ENCODE measurements at places on chromosomes 13 and 19. TPM values are rescaled to one million over a fixed set of nuclear protein-coding genes. Genes with fewer than 3 reads are reported as not detected.

ZNF835 gene
- polyA plus RNA-seq: 3.5 TPM

GSX1 gene
- polyA plus RNA-seq: not detected

KISS1R gene
- polyA plus RNA-seq: 1.2 TPM

ZNF541 gene
- polyA plus RNA-seq: 0.31 TPM

TMPRSS9 gene
- 0.64 TPM for polyA plus RNA-seq

FCGBP gene
- polyA plus RNA-seq: 13.2 TPM

ZNF556 gene
- 1.5 TPM for polyA plus RNA-seq

FLT3LG gene
- polyA plus RNA-seq: 2.5 TPM

ARMC6 gene
- 42.7 TPM for polyA plus RNA-seq

PRR36 gene
- polyA plus RNA-seq: 9.4 TPM

ADAMTSL5 gene
- polyA plus RNA-seq: 0.62 TPM

HOMER3 gene
- polyA plus RNA-seq: 45.6 TPM

NTF4 gene
- 3.4 TPM for polyA plus RNA-seq

AMER2 gene
- 0.43 TPM for polyA plus RNA-seq

LRRC4B gene
- polyA plus RNA-seq: 21.8 TPM

RFX1 gene
- 14.8 TPM for polyA plus RNA-seq

CYP2A6 gene
- 0.24 TPM for polyA plus RNA-seq

TMEM255B gene
- 4.9 TPM for polyA plus RNA-seq

ETV2 gene
- polyA plus RNA-seq: 2.0 TPM

DKKL1 gene
- 4.0 TPM for polyA plus RNA-seq

ZNF793 gene
- polyA plus RNA-seq: 24.7 TPM

LPAR6 gene
- 37.9 TPM for polyA plus RNA-seq

ARHGEF18 gene
- polyA plus RNA-seq: 34.0 TPM

PRSS57 gene
- 0.19 TPM for polyA plus RNA-seq

EPSTI1 gene
- 11.4 TPM for polyA plus RNA-seq

NAPSA gene
- polyA plus RNA-seq: 9.8 TPM

C19orf33 gene
- 10.0 TPM for polyA plus RNA-seq

ZNF132 gene
- polyA plus RNA-seq: 14.0 TPM

KLK1 gene
- polyA plus RNA-seq: 1.3 TPM

SLC1A6 gene
- 0.47 TPM for polyA plus RNA-seq

IGSF23 gene
- polyA plus RNA-seq: 2.4 TPM

OR10H1 gene
- polyA plus RNA-seq: 0.08 TPM

RASGRP4 gene
- polyA plus RNA-seq: 1.0 TPM

LILRB4 gene
- polyA plus RNA-seq: 0.95 TPM

POP4 gene
- polyA plus RNA-seq: 75.1 TPM

PCCA gene
- 49.4 TPM for polyA plus RNA-seq

CRYL1 gene
- polyA plus RNA-seq: 127 TPM

TPTE2 gene
- polyA plus RNA-seq: 0.17 TPM

CEACAM5 gene
- not detected for polyA plus RNA-seq

RDH8 gene
- not detected for polyA plus RNA-seq

PGLYRP1 gene
- polyA plus RNA-seq: 0.85 TPM

CNFN gene
- 1.3 TPM for polyA plus RNA-seq

LGALS14 gene
- polyA plus RNA-seq: not detected

ZNF737 gene
- polyA plus RNA-seq: 28.9 TPM

CRTC1 gene
- polyA plus RNA-seq: 15.4 TPM

FUT2 gene
- polyA plus RNA-seq: 1.7 TPM

ZNF382 gene
- 6.7 TPM for polyA plus RNA-seq

GPR183 gene
- 3.6 TPM for polyA plus RNA-seq

PLPPR3 gene
- polyA plus RNA-seq: 15.8 TPM

ZNF235 gene
- polyA plus RNA-seq: 11.2 TPM

KCNK6 gene
- 3.1 TPM for polyA plus RNA-seq

CPB2 gene
- 0.23 TPM for polyA plus RNA-seq

UBE2L5 gene
- polyA plus RNA-seq: 0.85 TPM
